ENCODE measurements at places on chromosomes 1 and 21. TPM values are rescaled to one million over a fixed set of nuclear protein-coding genes. Genes with fewer than 3 reads are reported as not detected.

DEPDC1 gene
- total RNA-seq, result 0.24 TPM

CFAP107 gene
- total RNA-seq, result not detected

SPRR2A gene
- total RNA-seq, result not detected

ETV3 gene
- 53.3 TPM for total RNA-seq

MSH4 gene
- total RNA-seq, result 1.1 TPM

GRCh38 chr1:36938819-36939218 is 95.5 kb downstream of the GRIK3 start:
- peaks cover 5% of the 10 kb centered on the region for H3K27me3 ChIP-seq
- H3K4me3 ChIP-seq, result no peak overlapping the region
- no peak overlapping the region for H3K27ac ChIP-seq
- no peaks in the 10 kb centered on the region for H3K4me1 ChIP-seq
- H3K36me3 ChIP-seq, result no peaks in the 10 kb centered on the region

DNA sequence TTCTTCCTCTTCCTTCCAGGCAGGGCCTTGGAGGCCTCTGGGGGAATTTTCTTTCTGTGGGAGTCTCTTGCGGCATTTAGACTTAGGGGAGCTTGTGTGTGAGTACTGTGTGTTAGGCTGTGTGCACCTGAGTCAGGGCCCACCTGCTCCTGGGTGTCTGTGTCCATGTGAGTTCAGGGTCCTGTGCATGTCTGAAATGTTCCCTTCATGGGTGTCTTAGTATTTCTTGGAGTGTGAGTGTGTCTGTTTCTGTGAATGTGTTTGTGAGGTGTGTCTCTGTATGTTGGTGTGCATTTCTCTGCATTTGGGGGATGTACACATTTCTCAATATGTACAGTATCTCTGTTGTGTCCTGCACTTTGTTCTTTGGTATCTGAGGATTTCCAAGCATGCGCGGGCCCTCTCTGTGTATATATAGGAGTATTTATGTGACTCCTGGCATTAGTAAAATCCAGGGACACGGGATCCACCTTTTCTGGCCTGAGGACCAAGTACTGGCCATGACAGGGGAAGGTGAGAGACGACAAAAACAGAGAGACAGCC is 2.4 kb downstream of the TFAP2E start:
- peaks cover 13% of the 10 kb centered on the region for H3K4me1 ChIP-seq
- no peak overlapping the region for H3K27ac ChIP-seq
- DNase-seq, result no peak
- H3K27me3 ChIP-seq, result no peaks in the 10 kb centered on the region
- no peak overlapping the region for H3K4me3 ChIP-seq
- no peaks in the 10 kb centered on the region for H3K36me3 ChIP-seq

DNA sequence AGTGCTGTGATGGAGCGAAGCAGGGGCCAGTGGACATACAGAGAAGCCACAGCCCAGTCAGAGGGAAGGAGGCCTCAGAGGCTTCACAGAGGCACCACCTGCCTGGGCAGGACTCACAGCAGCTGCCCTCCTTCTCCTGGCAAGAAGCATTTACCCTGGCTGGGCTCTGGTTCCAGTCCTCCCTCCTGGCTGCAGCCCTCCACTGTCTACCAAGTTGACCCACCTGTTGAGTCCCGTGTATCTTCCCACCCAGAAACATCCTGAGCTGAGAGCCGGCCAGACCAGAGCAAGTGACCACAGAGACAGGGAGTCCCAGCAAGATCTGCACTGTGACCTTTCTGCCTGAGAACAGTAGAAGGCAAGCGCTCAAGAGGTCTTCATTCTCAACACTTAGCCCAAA is 49.7 kb downstream of the GLIS1 start:
- no peaks in the 10 kb centered on the region for H3K36me3 ChIP-seq
- no peaks in the 10 kb centered on the region for H3K4me1 ChIP-seq
- DNase-seq, result no peak
- no peak overlapping the region for H3K27ac ChIP-seq
- no peak overlapping the region for H3K4me3 ChIP-seq

DNA sequence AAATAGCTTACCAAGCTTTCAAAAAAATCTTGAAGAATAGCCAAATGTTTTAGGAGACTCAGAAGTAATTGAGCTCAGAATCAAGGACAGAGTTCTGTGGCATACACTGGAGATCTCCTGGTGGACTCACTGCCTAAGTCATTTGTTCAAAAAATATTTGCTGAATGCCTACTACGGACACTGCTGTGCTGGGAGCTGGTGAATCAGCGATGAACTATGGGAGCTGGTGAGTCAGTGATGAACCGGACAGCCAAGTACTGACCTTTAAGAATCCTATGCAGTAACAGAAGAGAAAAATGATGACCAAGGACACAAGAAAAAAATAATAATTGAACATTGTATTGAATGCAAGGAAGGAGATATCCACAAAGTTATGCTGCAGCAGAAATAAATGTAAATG is 717.9 kb upstream of the CXADR start:
- no peak overlapping the region for H3K4me3 ChIP-seq
- H3K36me3 ChIP-seq, result no peaks in the 10 kb centered on the region
- no peaks in the 10 kb centered on the region for H3K27me3 ChIP-seq
- DNase-seq, result no peak

DNA sequence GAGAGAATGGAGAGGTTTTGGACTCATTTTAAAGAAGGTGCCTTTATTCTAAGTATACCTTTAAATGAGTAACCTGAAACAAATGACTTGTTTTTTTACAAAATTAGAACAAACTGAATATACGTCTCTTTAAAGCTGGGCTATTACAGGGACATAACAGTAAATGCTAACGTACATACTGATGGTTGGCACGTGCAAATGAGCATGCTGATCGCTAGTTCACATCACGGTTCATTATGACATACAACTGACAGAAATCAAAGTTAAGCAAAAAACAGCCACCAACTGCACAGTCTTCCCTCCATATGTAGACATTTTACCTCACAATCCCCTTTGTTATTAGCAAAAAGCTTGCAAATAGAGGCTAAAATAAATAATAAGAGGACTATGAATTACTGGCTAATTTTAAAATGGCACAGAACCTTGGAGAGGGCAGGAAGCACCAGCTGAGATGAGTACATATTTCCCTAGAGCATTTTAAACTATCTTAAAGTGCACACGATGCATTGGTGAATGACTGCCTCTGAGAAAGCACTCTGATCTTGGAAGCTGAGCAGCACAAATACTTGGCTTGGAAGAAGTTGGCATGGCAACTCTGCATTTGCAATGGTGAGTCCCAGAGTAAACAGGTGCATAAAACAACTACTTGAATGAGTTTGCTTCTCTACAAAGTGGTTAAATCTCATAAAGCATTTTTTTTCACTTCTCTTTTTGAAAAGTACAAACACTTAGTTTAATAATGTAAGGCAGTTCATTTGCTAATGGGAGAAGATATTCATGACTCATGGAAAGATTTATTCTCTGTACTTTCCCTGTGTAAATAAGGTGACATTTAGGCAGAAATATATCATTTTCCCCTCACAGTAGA is 204.7 kb downstream of the LHX8 start:
- H3K27me3 ChIP-seq, result no peaks in the 10 kb centered on the region
- DNase-seq, result no peak
- no peaks in the 10 kb centered on the region for H3K36me3 ChIP-seq
- H3K27ac ChIP-seq, result no peak overlapping the region
- no peaks in the 10 kb centered on the region for H3K4me1 ChIP-seq

GRCh38 chr1:150902751-150903150 is 15.8 kb downstream of the CTXND2 start:
- no peaks in the 10 kb centered on the region for H3K36me3 ChIP-seq
- no peaks in the 10 kb centered on the region for H3K4me1 ChIP-seq
- DNase-seq, result no peak
- no peak overlapping the region for H3K27ac ChIP-seq

DNA sequence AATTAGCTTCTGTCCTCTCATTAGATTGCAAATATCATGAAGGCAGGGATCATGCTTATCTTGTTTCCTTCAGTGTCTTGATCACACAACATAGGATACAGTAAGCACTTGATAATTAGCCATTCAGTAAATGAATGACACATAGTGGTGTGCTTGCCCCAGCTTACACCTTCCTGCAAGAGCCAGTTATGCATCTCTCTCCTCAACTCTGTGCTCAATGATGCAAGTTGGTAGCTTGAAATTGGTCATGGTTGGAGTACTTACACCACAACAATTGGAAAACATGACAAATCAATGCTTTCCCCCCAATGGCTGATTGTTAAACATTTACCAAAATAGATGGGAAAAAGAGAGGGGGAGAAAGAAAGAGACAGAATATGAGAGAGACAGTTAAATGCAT is 129.2 kb downstream of the NUF2 start:
- no peak overlapping the region for H3K4me3 ChIP-seq
- H3K27ac ChIP-seq, result no peak overlapping the region
- no peaks in the 10 kb centered on the region for H3K27me3 ChIP-seq
- no peaks in the 10 kb centered on the region for H3K4me1 ChIP-seq
- DNase-seq, result no peak

DNA sequence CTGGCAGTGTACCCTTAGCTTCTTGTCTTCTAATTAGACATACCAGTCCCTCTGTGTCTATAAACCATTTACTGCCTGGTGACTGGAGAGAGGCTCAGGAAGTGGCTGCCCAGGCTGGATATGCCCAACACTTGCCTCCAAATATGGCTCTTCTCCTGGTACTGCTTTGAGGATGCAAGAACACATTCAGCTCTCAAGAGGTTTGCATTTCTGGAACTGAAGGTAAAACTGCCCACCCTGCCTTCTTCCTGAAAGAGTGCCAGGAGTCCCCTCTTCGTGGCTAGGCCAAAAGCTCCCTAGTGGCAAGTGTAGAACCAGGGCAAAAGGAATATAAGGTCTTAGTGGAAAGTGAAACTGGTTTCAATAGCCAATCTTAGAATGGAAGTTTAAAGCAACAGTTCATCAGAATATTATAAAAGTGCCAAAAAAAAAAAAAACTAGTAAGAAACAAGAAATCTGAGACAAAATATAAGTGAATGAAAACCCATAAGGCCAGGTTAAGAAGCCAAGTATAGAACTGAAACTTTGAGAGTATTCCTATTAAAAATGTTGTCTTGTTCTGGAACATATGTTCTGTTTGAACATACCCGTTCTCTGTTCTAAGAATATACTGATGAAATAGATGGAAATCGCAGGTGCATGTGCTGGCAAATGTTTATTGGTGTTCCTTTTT is 77.2 kb upstream of the CTTNBP2NL start:
- no peaks in the 10 kb centered on the region for H3K36me3 ChIP-seq
- H3K4me3 ChIP-seq, result no peak overlapping the region
- H3K4me1 ChIP-seq, result no peaks in the 10 kb centered on the region
- no peak overlapping the region for H3K27ac ChIP-seq
- no peaks in the 10 kb centered on the region for H3K27me3 ChIP-seq
- no peak for DNase-seq

DNA sequence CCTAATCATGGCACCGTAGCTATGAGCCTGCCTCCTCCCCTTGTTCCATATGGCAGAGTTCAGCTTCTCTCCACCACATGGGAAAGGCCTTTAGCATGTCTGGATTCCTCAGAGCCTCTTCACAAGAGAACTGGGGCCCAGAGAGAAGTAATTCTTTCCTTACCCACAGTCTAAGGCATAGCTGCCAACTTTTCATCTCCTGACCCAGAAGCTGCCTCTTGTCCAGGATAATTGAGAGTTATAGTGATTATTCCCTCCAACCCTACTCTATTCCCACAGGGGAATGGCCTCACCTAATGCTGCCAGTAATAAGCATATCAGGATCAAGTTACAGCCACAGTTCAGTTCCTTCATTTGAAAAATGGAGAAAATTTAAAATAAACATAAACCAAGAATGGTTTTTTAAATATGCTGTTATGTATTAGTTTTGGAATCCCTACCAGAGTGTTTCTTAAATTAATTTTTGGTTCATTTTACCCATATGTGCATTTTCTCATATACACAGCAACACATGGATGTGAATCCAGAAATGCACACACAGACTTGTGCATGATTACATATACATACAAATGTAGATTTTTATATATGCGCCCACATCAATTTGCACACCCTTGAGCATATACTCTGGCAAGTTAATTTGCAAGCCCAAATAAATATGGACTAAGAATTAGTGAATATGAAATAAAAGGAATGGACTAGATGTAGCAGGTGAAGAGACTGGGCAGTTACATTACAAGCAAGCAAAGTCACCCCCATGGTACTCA is 63.9 kb upstream of the WARS2 start:
- H3K4me3 ChIP-seq, result no peak overlapping the region
- H3K27me3 ChIP-seq, result no peaks in the 10 kb centered on the region
- DNase-seq, result no peak

DNA sequence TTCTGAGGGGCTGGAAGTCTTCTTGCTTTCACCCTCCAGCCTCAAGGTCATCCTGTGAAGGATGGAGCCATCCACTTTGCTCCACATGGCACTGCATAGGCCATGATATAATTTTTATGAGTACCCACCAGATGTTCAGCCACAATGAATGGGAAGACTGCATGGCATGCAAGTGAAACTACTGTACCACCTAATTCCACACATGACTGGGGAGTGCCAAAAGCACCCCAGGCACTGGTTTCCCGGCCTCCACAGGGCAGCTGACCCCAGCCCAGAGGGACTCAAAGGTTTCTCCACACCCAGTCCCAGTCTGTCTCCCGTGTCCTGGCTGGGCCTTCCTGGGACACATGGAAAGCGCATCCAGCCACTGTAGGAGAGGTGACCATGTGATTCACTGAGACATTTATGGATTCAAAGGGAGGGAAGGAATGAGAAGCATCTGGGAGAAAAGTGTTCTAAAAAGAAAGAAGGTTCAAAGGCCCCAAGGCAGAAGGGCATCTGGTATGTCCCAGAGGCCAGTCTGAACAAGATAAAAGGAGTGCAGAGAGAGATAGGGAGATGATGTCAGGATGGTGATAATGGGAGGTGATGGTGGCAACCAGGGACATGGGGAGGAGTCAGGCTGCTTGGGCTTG is 12.1 kb downstream of the RHOU start:
- no peak for DNase-seq
- no peak overlapping the region for H3K4me3 ChIP-seq
- no peaks in the 10 kb centered on the region for H3K36me3 ChIP-seq
- no peaks in the 10 kb centered on the region for H3K27me3 ChIP-seq
- no peak overlapping the region for H3K27ac ChIP-seq
- H3K4me1 ChIP-seq, result peaks cover 15% of the 10 kb centered on the region

GRCh38 chr1:3166206-3166918 is 97.4 kb downstream of the PRDM16 start:
- H3K4me1 ChIP-seq, result peaks cover 1% of the 10 kb centered on the region
- no peak overlapping the region for H3K4me3 ChIP-seq
- no peaks in the 10 kb centered on the region for H3K36me3 ChIP-seq
- no peaks in the 10 kb centered on the region for H3K27me3 ChIP-seq
- DNase-seq, result no peak
- no peak overlapping the region for H3K27ac ChIP-seq

DNA sequence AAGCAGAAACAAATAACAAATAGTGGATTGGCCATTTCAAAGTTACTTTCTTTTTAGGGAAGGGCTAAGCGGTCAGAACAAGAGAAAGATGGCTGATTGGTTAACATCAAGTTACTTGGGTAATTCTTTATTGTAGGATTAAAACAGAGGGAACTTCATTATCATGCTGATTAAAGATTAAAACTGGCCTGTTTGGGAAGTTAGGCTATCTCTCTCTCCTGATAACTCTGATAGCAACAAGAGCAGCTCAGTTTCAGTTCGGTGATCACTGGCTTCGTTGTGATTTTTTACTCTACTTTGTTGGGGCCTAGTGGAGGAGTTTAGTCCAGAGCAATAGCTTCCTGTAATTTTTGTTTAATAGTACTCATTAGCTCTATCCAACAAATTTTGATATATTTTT is 20.5 kb upstream of the COP1 start:
- no peaks in the 10 kb centered on the region for H3K36me3 ChIP-seq
- no peak for DNase-seq
- no peaks in the 10 kb centered on the region for H3K27me3 ChIP-seq
- no peaks in the 10 kb centered on the region for H3K4me1 ChIP-seq

- H3K36me3 ChIP-seq, result peaks cover 5% of the 10 kb centered on the region
- H3K27me3 ChIP-seq, result no peaks in the 10 kb centered on the region
- H3K4me3 ChIP-seq, result peak overlapping the region; percentile 4
- no peak for DNase-seq
- H3K27ac ChIP-seq, result no peak overlapping the region
Measured at GRCh38 chr1:235864469-235864868, 2.2 kb downstream of the LYST start.
